Endothelial cell of umbilical vein (primary cell): ENCODE measurements at places on chromosomes 2 and 18. TPM values are rescaled to one million over a fixed set of nuclear protein-coding genes. Genes with fewer than 3 reads are reported as not detected.

Gene POTEC
- not detected in 2 replicates for total RNA-seq

DNA sequence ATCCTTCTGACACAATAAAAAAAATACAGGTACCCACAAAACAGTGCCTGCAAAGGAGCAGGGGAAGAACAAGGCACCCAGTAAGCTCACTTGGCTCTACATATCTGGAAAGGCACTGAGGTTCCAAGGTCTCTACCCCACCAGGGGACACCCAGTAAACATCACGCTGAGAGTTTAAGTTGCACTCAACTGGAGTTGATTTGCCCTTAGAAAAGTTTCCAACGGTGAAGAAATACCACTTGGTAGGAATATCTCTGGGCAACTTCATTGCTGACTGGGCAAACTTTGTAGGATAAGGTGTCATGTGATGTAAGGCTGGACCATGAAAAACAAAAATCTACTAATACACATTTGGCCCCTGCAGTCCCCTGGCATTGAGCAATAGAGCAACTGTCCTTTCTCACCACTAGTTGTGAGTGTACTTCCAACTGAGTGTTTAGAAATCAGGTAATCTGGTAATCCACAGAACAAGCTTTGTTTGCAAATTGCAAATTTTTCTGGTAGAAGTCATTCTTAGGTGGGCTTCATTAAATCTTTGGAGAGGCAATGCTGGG is 14.2 kb downstream of the ST8SIA3 start:
- no peak overlapping the region for H3K4me3 ChIP-seq
- no peak overlapping the region for H3K27ac ChIP-seq
- H3K4me1 ChIP-seq, result no peaks in the 10 kb centered on the region
- no peaks in the 10 kb centered on the region for H3K27me3 ChIP-seq

Gene MAP2
- total RNA-seq, result 46.1 and 61.2 TPM in 2 replicates

Gene PSMA8
- not detected in 2 replicates for total RNA-seq

Gene POTEI
- 0.13 and 0.16 TPM in 2 replicates for total RNA-seq

GRCh38 chr2:148110184-148110583 is 89.3 kb downstream of the MBD5 start:
- no peaks in the 10 kb centered on the region for H3K36me3 ChIP-seq
- DNase-seq, result no peak
- H3K4me3 ChIP-seq, result no peak overlapping the region
- H3K4me1 ChIP-seq, result no peaks in the 10 kb centered on the region
